ENCODE measurements at places on chromosomes 12 and 14. TPM values are rescaled to one million over a fixed set of nuclear protein-coding genes. Genes with fewer than 3 reads are reported as not detected.

CCDC197 gene
- total RNA-seq = not detected

PLD4 gene
- not detected for total RNA-seq

NOXRED1 gene
- 0.18 TPM for total RNA-seq

FAM222A gene
- 1.5 TPM for total RNA-seq

IFT43 gene
- total RNA-seq = 28.2 TPM

NIN gene
- total RNA-seq = 43.5 TPM

FSCB gene
- total RNA-seq = not detected

- no peaks in the 10 kb centered on the region for H3K4me1 ChIP-seq
- H3K36me3 ChIP-seq = no peaks in the 10 kb centered on the region
- H3K4me3 ChIP-seq = no peak overlapping the region
Measured at GRCh38 chr12:130434560-130434959, 96.9 kb downstream of the PIWIL1 start.

DNA sequence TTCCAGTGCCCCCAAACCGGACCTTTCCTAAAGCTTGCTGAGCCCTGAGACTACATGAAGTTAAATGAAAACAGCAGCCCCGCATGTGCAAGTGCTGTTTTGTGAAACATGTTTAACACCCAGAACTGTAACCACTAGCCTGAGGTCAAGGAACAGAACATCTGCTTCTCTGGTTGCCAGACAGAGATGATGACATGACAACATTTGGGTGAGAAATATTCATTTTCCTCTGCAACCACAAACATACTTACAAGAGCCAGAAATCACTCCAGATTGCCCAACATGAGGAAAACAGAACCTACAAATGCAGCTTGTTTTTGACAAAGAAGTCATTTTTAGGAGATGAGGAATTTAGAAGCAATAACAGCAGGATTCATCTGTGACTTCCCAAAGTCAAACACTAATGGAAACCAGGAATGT, 110.4 kb downstream of the BCAT1 start:
- peaks cover 28% of the 10 kb centered on the region for H3K36me3 ChIP-seq
- H3K4me1 ChIP-seq = peaks cover 48% of the 10 kb centered on the region
- no peak for DNase-seq
- no peak overlapping the region for H3K4me3 ChIP-seq
- peak overlapping the region; percentile 83 for H3K27ac ChIP-seq

GRCh38 chr14:68122651-68123050, 303.1 kb downstream of the RAD51B start:
- no peak overlapping the region for H3K4me3 ChIP-seq
- H3K27me3 ChIP-seq = no peaks in the 10 kb centered on the region
- no peak for DNase-seq
- H3K4me1 ChIP-seq = peaks cover 23% of the 10 kb centered on the region
- H3K36me3 ChIP-seq = no peaks in the 10 kb centered on the region
- peak overlapping the region; percentile 41 for H3K27ac ChIP-seq

GRCh38 chr12:43009846-43010240, 420.3 kb upstream of the PRICKLE1 start:
- H3K36me3 ChIP-seq = no peaks in the 10 kb centered on the region
- H3K4me3 ChIP-seq = no peak overlapping the region
- H3K27ac ChIP-seq = no peak overlapping the region
- H3K27me3 ChIP-seq = no peaks in the 10 kb centered on the region
- H3K4me1 ChIP-seq = peaks cover 20% of the 10 kb centered on the region

DNA sequence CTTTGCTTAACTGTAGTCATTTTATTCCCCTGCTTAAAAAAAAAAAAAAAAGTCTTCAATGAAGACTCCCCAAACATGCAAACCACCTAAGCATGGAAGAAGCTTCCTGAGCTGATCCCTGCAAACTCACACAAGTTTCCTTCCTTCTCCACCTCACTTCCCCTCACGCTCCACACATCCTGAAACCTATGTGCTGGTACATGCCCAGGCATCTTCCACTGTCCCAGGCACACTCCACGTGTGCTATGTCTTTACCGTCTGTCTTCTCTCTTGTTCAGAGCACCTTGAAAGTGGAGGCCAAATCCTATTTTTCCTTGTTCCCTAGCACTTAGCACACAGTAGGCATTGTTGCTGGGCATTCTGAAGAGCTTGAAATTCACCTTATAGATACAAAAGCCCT, 13.4 kb downstream of the LRIG3 start:
- H3K27ac ChIP-seq = peak overlapping the region; percentile 86
- DNase-seq = no peak
- peaks cover 55% of the 10 kb centered on the region for H3K36me3 ChIP-seq

DNA sequence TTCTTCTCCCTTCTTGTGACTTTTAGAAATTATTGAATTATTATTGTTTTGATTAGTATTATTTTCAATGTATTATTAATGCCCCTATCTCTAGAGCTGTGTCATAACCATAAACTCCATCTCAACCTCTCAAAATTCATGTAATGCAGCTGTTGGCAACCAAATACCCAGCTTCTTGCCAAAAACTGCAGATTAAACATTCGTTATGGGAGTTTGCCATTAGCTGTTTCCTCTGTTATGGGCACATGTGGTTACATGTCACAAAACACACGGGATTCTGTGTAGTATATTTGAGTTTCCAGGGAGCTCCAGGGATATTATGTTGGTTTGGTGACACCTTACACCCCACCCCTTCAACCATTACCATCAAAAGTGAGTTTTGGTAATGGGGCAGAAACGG, 2.8 kb upstream of the ALX1 start:
- no peak overlapping the region for H3K4me3 ChIP-seq
- H3K36me3 ChIP-seq = no peaks in the 10 kb centered on the region
- DNase-seq = no peak
- no peak overlapping the region for H3K27ac ChIP-seq

DNA sequence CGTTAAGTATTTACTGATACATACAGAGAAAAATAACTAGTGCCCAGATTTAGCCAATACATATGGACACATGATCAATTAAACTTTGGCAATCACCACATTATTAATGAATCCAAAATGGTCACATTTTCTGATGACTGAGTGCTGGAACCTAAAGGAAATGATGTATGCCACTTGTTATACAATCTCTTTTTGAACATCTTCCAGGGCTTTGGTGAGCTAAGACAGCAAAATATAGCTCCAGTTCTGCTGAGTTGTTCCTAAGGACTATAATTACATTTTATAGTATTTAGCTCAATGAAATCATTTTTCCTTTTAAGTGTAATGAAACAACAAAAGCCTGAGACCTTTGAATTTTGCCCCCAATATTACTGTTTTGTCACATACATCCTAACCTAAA, 329.1 kb upstream of the ATP2B1 start:
- DNase-seq = no peak
- peaks cover 22% of the 10 kb centered on the region for H3K4me1 ChIP-seq
- H3K27me3 ChIP-seq = no peaks in the 10 kb centered on the region
- no peaks in the 10 kb centered on the region for H3K36me3 ChIP-seq

- no peaks in the 10 kb centered on the region for H3K36me3 ChIP-seq
- no peak overlapping the region for H3K4me3 ChIP-seq
- DNase-seq = no peak
- H3K4me1 ChIP-seq = peaks cover 70% of the 10 kb centered on the region
Measured at GRCh38 chr12:65955452-65955851, 131.2 kb downstream of the HMGA2 start.

DNA sequence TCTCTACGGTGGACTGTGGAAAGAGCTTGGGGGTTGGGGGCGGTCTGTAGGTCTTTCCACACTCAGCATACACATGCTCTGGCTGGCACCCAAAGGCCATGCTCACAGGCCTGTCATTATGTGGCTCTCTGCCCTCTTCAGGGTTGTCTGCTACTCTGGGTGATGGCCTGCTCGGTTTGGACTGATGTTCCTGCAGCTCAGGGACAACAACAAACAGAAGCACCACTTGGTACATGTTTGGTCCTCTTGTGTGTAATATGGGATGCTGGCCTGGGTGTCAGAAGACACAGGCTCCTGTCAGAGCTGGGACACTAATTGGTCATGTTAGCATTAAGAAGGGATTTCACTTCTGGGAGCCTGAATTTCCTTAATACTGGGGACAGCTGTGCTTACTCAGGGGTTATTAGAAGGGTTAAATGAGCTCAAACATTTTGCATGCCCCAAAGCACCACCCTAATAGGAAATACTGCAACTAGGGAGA, 32.7 kb upstream of the SELPLG start:
- peaks cover 6% of the 10 kb centered on the region for H3K36me3 ChIP-seq
- peak overlapping the region; percentile 94 for H3K27ac ChIP-seq
- H3K4me3 ChIP-seq = no peak overlapping the region
- DNase-seq = no peak
- no peaks in the 10 kb centered on the region for H3K27me3 ChIP-seq
- H3K4me1 ChIP-seq = peaks cover 82% of the 10 kb centered on the region

DNA sequence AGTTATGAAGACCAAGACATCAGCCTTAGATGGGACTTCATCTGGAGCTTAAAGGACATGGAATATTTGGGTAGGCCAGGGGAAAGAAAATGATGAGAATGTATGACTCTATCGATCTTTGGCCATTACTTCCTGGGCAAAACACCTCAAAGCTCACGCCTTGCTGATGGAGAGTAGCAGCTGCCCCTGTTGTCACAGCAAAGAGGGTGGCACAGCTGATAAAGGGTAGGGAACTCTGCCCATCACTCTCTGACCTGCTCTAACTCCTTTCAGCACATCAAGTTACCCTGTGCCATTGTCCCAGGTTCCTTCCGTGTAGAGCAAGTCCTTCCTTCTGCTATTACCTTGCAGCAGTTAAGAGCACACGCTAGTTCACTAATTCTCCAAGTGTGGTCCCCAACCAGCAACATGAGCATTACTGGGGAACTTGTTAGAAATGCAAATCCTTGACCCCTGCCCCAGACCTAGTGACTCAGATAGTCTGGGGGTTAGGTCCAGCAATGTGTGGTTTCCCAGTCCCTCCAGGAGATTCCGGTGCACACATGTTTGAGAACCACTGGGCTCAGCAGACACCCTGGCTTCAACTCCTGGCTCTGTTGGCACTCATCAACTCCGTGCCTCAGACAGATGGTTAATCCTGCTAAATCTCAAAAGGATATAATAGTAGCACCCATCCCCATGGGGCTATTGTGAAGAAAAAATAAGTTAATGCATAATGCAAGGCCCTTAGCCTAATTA, 93.7 kb upstream of the EEA1 start:
- no peaks in the 10 kb centered on the region for H3K36me3 ChIP-seq
- no peaks in the 10 kb centered on the region for H3K4me1 ChIP-seq
- no peak for DNase-seq
- no peak overlapping the region for H3K4me3 ChIP-seq
- H3K27me3 ChIP-seq = no peaks in the 10 kb centered on the region

DNA sequence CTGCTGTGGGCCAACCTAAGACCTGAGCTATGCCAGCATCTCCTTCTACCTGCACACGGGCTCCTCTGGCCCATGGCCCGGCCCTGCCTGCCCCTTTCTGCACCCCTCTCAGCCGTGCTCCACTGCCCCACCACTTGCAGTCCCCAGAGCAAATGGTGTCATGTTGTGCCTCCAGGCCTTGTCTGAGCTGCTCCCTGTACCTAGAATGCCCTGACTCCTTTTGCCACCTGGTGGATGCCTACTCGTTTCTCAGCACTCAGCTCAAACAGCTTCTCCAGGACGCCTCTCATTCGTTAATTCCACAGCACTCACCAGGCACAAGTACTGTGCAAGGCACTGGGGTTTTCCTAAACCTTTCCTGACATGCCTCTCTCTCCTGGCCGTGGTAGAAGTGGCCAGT, 63.2 kb upstream of the PNMA1 start:
- H3K4me1 ChIP-seq = peaks cover 38% of the 10 kb centered on the region
- peaks cover 2% of the 10 kb centered on the region for H3K36me3 ChIP-seq
- H3K27me3 ChIP-seq = no peaks in the 10 kb centered on the region
- DNase-seq = no peak
- peak overlapping the region; percentile 66 for H3K27ac ChIP-seq

GRCh38 chr12:32478858-32479725, 79.7 kb downstream of the FGD4 start:
- no peak overlapping the region for H3K27ac ChIP-seq
- DNase-seq = no peak
- H3K4me3 ChIP-seq = no peak overlapping the region
- no peaks in the 10 kb centered on the region for H3K27me3 ChIP-seq

DNA sequence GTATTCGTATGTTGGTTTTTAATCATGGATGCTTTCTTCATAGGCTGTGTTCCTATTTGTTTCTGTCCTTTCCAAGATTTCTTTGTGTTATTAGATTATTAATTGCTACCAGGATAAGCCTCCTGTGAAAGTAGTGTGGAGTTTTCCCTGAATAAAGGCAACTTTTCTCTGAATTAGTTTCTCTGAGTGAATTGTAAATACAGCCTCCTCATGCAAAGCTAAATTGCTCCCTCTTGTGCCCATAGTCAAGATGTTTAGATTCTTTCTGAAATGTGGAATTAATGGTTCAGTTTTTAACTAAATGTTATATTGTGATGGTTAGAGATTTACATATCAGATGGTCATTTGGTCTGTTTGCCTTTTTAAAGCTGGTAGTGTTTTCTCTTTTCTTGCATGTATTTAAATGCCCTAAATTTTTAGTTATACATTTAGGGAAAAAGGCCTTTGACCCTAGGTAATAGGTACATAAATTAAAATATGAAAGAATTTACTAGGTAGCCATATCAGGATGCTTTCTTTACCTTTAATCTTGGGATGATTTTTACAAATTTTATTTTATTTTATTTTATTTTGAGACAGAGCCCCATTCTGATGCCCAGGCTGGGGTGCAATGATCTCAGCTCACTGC, 8.9 kb downstream of the APAF1 start:
- H3K4me3 ChIP-seq = no peak overlapping the region
- H3K27ac ChIP-seq = no peak overlapping the region
- H3K27me3 ChIP-seq = no peaks in the 10 kb centered on the region
- H3K4me1 ChIP-seq = peaks cover 12% of the 10 kb centered on the region
- peaks cover 21% of the 10 kb centered on the region for H3K36me3 ChIP-seq

DNA sequence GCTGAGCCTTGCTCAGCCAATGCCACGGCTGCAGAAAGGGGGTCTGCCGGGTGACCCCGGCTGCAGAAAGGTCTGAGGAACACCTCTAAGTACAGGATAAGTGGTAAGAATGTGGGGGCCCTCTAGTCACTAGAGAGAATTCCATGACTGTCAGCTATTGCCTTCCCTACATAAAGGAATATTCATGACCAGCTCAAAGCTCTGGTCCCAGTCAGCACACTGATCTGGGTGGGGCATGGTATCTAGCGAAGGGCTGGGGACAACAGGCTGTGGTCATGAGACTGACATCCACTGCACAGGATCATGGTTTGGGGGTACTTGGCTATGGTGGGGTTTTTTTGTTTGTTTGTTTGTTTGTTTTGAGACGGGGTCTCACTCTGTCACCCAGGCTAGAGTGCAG, 42.1 kb downstream of the DCAF4 start:
- H3K4me3 ChIP-seq = no peak overlapping the region
- no peaks in the 10 kb centered on the region for H3K27me3 ChIP-seq
- no peak for DNase-seq
- H3K27ac ChIP-seq = no peak overlapping the region
- H3K36me3 ChIP-seq = peaks cover 22% of the 10 kb centered on the region

GRCh38 chr12:72273851-72274351, 1.7 kb downstream of the TRHDE start:
- peak; percentile 60 for DNase-seq
- H3K27me3 ChIP-seq = peaks cover 51% of the 10 kb centered on the region
- no peaks in the 10 kb centered on the region for H3K36me3 ChIP-seq
- peaks cover 16% of the 10 kb centered on the region for H3K4me1 ChIP-seq
